ENCODE measurements at places on chromosomes 3 and 15. TPM values are rescaled to one million over a fixed set of nuclear protein-coding genes. Genes with fewer than 3 reads are reported as not detected.

RPL15 gene
- total RNA-seq = 1,249 TPM

TGM5 gene
- total RNA-seq = 1.1 TPM

SLC9C1 gene
- total RNA-seq = 0.28 TPM

DNA sequence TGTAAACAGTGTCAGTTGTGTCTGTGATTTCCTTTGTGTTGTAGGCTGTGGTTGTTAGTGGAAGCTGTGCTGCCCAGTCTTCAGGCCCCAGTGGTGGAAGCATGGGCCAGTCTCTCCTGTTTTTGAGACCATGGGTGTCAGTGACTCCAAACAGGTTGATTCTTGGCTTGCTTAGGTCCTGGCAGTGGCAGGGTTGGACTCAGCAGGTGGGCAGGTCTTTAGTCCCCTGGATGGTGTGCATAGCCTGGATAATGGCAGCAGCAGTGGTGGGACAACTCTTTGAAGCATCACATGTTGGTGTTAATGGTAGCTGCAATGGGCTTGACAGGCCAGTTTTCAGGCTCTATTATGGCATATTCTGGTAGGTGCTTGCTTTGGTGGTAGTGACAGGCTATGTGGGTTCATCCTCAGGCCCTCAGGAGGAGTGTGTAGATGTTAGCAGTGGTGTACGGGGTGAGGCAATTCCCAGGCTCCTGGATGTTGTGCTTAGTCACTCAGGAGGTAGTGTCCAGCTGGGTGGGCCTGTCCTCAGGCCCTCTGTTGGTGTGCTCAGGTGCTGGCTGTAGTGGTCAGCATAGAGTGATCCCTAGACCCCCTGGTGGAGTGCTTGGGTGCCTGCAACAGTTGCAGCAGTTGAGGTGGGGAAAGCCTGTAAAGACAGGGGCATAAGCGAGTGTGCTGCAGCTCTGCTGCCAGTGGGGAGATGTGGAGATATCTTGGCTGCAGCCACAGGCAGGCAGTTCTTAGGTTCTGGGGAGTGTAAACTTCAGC lies 596.7 kb downstream of the PDCD6IP start:
- DNase-seq = no peak

DNA sequence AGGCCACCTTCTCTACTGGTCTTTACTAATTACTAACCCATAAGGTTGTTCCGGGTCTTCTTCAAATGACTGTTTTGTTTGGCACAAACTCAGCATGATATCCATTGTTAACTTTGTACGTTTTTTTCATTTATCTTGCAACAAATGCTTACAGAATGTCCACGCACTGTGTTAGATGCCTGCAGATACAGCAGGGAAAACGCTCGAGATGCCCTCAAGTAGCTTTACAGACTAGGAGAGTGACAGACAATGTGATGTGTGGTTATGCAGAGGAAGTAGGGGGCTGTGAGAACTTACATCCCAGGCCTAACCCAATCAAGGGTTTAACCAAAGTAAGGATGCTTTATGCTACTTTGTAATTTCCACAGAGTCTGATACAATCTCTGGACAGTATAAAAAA lies 949 bp upstream of the RFC4 start:
- no peak for DNase-seq

- DNase-seq = peak; percentile 4
Observed at GRCh38 chr3:46501702-46502101, 3.9 kb downstream of the RTP3 start.

GRCh38 chr3:177362626-177363025 lies 165.3 kb upstream of the TBL1XR1 start:
- no peak for DNase-seq

- DNase-seq = no peak
Observed at GRCh38 chr15:83943043-83943442, 289.1 kb downstream of the ADAMTSL3 start.

DNA sequence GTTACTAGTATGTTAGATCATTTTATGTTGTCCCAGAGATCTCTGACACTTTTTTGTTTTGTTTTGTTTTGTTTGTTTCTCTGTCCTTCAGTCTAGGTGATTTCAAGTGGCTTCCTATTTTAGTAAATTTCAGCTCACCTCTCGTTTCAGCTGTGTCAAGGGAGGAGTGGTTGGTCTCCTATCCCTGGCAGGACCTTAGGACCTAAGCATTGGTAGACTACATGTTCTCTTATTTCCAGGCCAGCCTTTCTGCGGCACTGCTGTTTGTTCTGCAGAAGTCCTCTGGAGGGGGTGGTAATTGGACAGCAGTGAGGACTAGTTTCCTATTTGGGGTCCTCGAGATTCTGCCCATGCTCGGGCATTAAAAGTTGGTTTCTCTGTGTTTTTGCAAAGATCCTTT lies 31.8 kb downstream of the MGA start:
- DNase-seq = no peak

- no peak for DNase-seq
Observed at GRCh38 chr3:151446002-151446340, 14.9 kb downstream of the IGSF10 start.

DNA sequence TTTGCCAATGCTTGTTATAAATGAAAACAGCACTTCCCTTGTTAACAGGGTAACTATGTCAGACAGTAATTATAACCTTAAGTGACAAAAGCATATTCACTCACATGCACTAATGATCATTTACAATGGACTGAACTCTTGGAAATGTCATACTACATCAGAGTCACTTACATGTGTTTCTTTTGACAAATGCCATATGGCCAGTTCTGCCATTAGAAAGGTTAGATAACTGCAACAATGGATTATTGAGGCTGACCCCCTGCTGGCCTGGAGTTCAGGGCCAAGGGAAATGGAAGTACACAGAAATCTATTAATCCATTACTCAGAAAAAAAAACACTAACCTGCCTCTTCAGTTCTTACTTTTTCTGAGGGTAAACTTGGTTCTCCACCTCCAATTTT lies 313.4 kb downstream of the CNTN3 start:
- no peak for DNase-seq

DNA sequence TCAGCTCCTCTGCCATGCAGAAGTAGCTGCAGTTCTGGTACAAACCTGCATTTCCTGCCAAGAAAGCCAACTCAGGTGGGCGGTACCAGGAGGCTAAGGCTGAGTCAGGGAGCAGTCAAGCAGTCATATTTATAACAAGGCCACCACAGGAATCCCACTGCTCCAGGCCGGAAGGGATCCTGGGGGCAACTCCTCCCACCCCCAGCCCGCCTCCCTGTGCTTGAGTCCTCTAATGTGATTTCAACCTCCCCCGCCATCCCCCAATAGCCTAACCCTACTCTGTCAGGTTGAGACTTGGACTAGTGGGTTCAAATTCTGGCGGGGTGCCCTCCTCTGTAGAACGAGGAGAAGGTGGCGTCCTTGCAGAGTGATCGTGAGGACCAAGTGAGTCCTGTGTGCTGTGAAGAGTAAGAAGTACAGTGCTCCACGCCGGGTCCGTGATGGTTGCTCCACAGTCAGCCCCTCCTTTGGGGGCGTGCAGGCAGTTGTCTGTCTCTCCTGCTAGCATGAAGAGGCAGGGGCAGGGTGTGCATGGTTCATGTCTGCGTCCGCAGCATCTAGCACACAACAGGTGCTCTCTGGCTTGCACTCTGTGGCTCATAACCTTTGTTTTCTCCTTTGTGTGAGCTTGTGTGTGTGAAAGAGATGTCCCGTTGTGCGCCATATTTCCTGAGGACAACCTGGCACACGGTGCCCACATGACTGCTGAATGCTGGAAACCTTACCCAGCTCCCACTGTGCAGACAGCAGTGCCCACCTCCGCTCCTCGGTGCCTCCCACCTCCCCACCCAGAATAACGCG lies 78.3 kb downstream of the SMAD6 start:
- DNase-seq = no peak

DNA sequence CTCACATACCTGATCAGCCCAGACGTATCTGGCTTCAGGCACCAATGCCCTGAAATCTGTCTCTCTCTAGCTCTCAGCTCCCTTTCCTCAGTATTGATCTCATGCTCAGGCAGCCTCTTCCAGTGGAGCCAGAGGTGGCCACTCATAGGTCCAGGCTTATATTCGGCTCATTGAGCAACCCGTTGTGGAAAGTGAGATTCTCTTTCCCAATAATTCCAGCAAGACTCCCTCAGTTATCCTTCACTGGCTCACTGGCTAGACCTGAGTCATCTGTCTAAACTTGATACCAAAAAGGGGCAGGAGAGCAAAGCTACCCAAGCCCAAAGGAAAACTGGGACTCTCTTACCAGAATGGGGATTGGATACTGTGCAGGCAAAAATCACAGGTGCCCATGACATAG lies 33.4 kb upstream of the FRMD4B start:
- DNase-seq = no peak

DNA sequence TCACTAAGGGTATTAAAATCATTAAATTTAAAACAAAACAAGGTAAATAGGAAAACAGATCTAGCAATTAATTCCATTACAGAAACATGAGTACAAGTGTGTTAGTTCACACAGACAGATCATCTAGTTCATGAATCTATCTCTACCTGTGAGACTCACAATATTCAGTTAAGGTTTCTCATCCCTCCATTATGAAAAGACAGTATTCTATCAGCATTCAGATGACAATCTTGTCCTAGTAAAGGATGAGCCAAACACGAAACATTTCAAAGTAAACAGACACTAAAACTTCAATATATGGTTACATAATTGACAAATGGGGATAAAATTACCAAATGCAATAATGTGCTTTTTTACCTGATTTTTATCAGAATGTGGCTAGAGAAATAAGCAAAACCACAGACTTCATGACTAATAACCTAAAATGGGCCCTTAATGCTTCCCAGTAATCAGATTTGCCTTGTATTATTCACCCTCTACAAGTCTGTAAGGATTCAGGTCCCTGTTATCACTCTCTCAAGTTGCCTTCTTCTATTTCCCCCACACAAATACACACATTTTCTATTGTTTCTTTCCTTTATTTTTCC lies 126.8 kb downstream of the DLG1 start:
- no peak for DNase-seq

GRCh38 chr3:87001473-87002098 lies 10.6 kb upstream of the VGLL3 start:
- DNase-seq = no peak

DNA sequence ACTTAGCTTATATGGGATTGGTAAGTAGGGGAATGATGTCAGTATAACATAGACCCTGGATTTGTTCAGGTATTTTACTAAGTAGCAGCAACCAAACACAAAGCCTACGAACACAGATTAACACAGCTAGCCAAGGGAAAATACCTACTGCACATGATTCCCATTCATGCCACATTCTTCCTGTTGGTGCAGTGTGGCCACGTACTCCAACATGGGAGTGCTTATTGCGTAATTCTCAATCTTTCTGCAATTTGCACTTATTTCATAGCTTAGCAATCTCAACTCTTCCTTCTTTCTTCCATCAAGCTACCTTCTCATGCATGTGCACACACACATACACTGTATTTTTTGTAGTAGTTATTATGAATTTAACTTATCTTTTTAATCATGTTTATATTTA lies 186.8 kb downstream of the IL5RA start:
- DNase-seq = no peak

GRCh38 chr3:185409957-185410356 lies 47.0 kb downstream of the MAP3K13 start:
- DNase-seq = no peak

- DNase-seq = no peak
Observed at GRCh38 chr3:9072667-9073009, 109.4 kb upstream of the RAD18 start.

- DNase-seq = no peak
Observed at GRCh38 chr15:65818927-65819562, 27.0 kb upstream of the DENND4A start.

DNA sequence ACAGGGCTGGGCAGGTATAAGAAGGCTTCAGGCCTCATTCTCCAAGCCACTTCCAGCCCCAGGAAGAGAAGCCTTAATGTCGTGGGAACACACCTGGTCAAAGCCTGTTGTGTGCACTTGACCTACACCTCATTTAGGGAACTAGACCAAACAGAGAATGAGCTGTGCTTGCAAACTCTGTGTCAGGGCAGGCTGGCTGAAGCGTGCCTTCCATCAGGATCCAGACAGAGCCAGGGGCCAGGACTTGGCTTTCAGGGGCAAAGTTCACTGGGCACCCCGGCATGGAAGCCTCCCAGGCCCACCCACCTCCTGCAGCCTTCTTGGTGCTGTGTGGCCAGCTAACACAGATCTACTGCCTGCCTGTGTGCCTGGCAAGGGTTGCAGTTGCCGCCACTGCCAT lies 11.5 kb downstream of the RBPMS2 start:
- no peak for DNase-seq

DNA sequence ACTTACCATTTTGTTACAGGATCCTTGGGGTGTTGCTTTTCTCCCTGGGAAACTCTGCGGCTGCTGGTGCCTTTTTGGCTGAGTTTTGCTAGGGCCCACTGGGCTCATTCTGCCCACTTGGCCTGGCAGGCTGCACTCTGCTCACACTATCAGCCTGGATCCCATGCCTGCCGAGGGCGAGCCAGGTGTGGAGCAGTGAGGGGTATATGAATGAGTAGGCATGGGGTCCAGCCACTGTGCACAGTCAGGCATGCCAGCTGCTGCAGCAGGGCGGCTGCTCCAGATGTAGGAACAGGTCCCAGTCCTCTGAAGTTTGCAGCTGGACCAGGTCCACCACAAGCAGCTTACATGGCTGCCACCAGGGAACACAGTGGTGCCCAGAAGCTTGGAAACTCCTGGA lies 136.4 kb upstream of the CNTN3 start:
- no peak for DNase-seq

DNA sequence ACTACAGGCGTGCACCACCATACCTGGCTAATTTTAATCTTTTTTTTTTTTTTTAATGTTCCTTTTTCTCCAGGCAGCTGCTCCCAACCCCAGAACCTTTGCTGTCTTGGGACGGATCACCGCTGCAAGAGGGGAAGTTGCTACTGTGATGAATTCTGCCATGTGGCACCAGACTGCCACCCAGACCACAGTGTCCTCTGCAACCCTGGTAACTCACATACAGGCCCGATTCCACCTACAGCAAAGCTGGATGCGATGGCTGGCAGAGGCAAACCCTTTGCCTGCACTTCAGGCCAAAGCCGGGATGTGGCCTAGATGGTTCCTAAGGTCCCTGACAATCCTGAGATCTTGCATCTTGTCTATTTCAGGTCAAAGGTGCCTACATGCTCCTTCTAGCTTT lies 12.7 kb upstream of the MUC20 start:
- peak; percentile 38 for DNase-seq

GRCh38 chr3:120203016-120203415 lies 82.0 kb downstream of the GPR156 start:
- no peak for DNase-seq

GRCh38 chr15:49669288-49669687 lies 48.4 kb downstream of the DTWD1 start:
- no peak for DNase-seq

Data from activated CD8-positive, alpha-beta memory T cell treated with anti-CD3 and anti-CD28 coated beads, Interleukin-2, amount 10 ng/mL, durations not matched to agents 7 days and 5 days (primary cell).